ENCODE measurements at places on chromosomes 16 and 17.

DNA sequence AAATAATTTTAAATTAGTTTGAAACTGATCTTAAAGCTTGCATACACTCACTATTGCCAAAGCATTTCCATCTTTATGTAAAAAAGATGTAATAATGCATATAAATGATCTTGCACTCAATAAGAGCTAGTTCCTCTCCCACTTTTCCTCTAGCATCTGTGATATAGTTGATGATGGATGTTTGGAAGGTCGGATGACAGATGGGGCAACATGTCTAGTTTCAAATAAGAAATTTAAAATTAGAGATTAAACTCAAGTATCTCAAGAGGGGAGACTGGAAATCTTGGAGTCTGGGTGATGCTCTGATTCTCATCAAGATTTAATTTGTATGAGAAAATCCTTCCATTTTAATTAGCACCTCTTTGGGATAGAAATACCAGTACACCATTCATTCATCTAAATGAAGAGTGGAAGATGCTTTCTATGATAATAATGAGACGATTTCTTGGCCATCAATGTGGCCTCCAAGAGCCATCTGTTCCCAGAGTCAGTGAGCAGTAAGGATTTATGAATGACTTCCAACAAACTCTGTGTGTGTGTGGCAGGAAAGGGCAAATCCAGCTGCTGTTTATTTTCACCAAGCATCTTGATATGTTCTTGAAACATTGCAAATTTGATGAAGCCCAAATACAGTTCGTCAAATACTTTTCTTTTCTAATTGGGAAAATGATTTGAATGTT, 616.3 kb upstream of the CDH8 start:
- no peak for DNase-seq

GRCh38 chr16:19114359-19115147, 789 bp downstream of the ITPRIPL2 start:
- no peak for DNase-seq

DNA sequence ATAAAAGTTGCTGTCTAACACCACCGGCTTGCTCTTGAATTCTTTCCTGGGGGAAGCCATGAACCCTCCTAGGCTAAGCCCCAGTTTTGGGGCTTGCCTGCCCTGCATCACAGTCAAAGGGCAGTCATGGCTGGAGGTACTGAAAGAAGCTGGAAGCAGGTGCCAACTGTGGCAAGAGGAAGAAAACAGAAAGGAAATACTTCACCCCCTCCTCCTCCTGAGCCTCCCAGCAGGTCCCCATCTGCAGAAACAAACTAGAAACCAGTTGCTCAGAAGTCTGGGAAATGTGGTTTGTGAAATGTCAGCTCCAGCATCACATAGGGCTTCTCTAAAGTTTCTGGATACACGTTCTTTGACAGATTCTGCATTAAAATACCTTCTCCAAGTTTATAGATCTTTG, 150.0 kb upstream of the PSMD7 start:
- DNase-seq, result no peak

DNA sequence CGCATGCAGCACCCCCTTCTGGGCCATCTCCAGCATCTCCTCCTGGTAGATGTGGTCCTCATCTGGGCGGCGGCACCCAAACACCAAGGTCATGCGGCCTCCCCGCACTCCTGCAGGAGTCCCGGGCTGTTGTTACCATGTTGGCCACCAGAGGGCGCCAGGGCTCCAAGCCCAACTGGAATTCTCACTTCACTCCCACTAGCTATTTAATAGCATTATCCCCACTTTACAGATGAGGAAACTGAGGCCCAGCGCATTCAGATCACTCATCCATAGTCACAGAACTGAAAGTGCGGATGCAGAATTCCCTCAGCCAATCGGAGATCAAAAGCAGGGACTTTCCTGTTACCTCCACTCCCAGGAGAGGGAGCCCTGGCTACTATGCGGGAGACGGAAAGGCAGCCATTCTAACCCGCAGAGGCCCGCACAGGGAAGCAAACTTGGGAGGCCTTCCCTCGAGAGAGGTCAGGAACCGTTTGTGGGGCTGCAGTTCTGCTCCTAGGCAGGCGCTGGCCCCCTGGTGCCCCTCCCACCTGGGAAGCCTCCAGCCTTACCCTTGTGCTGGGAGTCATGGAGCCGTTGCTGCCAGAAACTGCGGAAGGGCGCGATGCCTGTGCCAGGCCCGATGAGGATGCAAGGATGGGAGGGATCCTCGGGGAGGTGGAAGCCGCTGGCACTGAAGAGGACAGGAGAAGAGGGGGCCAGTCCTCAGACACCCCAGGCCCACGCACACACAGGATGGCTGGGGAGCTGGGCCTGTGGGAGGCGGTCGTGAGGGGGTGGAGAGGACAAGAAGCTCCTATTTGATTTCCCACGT, 40.1 kb downstream of the NOS2 start:
- DNase-seq, result peak; percentile 43

- DNase-seq, result peak; percentile 46
These were observed 34.7 kb downstream of the SBK1 start for GRCh38 chr16:28326881-28327610.

- DNase-seq, result no peak
These were observed 445 bp upstream of the CACNG5 start for GRCh38 chr17:66834426-66834918.

DNA sequence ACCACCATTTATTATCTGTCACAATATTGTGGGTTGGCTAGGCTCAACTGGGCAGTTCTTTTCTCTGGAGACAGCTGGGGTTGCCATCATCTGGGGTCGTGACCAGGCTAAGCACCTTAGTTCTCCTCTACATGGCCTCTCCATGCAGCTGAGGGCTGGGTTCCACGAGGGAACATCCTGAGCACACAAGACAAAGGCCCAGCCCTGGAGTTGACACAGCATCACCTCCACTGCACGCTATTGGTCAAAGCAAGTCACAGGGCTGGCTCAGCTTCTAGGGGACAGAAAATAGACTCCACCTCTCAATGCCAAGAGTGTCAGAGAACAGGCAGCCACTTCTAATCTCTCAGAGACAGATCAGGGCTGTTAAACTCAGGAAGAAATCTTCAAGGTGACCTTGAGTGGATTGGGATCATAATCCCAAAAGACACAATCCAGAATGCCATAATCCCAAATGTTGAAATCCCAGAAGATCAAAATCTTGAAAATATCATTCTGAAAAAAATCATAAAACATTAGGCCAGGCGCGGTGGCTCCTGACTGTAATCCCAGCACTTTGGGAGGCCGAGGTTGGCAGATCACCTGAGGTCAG, 13.0 kb upstream of the USP10 start:
- no peak for DNase-seq

- no peak for DNase-seq
These were observed 60.9 kb upstream of the ZNF750 start for GRCh38 chr17:82900741-82901140.

GRCh38 chr17:80257716-80258213, 2.9 kb upstream of the RNF213 start:
- no peak for DNase-seq

DNA sequence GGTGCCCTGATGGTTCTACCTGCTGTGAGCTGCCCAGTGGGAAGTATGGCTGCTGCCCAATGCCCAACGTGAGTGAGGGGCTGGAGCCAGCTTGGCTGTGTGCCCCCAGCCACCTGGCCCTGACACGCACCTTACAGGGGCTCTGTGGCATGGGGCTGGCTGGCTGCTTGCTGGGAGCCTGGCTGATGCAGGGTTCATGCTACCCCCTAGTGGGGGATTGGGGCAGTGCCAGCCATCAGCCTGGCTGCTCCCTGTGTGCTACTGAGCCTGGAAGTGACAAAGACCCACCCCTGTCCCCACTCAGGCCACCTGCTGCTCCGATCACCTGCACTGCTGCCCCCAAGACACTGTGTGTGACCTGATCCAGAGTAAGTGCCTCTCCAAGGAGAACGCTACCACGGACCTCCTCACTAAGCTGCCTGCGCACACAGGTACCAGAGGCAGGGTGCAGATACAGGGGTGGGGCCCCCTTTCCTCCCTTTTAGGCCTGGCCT, 5.7 kb downstream of the GRN start:
- peak; percentile 66 for DNase-seq

DNA sequence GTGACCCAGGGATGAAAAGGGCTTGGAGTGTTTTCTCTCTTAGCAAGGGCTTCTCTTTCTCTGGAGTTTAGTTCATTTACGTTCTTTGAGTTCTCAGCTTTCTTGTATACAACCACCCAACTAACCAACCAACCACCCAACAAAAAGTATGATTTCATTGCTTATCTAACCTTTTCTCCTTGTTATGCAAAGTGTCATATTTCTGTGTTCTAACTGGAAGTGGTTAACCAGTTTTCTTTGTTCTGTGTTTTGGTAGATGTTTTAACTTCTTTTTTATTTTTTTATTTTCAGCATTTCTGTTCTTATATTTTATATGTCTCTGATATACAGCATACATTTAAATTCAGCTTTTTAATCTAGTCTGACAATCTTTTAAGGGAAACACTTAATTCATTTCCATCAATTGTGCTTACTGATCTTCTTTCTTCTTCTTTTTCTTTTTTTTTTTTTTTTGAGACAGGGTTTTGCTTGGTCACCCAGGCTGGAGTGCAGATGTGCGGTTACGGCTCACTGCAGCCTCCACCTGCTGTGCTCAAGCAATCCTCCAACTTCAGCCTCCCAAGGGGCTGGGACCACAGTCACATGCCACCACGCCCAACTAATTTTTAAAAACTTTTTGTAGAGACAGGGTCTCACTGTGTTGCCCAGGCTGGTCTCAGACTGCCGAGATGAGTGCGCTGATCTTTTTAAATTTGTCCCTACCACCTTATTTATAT, 29.6 kb downstream of the NLK start:
- DNase-seq, result no peak

- peak; percentile 48 for DNase-seq
These were observed 192.4 kb upstream of the GSE1 start for GRCh38 chr16:85420501-85421337.

GRCh38 chr17:14621826-14622614, 321.1 kb downstream of the HS3ST3B1 start:
- DNase-seq, result no peak

- DNase-seq, result no peak
These were observed 16.1 kb downstream of the GDE1 start for GRCh38 chr16:19505600-19506303.

DNA sequence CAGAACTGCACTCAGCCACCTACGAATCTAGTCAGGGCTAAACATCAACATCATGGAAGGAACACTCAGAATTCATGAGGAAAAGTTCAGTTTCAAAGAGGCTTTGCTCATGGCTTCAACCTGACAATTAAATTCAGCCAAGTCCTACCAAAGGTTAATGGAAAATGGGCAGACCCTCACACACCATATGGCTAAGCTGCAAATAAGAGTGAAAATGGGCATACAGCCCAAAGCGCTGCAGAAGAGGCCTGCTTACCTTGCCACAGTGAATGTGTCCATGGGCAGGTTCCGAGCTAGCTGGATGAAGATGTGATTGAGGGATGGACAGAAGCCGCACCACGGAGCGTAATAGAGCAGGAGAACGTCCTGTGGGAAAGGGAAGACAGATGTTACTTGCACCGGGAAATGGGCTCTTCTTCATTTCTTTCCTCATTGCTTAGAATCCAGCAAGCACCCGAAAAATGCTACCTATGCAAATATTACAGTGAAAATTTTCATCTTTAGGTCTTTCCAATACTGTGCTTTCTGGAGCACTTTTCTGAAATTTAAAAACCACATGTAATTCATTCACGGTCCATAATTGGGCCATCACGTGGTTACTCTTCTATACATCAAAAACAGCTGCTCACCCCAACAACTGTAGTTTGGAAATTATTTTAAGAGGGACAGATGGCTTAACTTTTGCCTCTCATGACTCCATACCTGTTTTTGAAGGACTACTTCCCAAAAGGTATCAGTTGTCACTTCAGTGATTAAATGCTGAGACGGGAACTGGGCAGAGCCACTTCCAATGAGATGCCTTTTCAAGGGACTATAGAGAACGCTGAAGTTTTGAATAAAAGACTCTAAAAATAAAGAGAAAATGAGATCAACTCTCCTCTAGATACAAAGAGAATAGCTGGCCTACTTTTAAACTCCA, 19.6 kb downstream of the SNN start:
- DNase-seq, result no peak

DNA sequence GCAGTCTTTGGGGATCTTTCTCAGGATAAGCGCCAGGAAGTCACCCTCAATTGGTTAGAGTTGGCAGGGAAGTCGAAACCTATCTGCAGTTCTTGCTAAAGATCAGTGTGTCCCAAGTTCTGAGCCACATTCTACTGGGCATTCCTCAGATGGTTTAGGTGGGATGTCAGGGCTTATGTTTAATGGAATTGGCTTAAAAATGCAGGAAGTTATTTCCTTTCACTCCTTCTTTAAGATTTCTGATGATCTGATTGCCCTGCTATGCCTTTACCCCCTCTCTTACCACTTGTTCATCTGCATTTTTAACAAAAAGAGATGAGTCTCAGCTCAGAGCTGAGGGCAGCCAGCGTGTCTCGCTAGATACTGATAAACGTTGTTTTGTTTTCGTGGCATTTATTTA, 30.8 kb downstream of the FOXL1 start:
- DNase-seq, result no peak

DNA sequence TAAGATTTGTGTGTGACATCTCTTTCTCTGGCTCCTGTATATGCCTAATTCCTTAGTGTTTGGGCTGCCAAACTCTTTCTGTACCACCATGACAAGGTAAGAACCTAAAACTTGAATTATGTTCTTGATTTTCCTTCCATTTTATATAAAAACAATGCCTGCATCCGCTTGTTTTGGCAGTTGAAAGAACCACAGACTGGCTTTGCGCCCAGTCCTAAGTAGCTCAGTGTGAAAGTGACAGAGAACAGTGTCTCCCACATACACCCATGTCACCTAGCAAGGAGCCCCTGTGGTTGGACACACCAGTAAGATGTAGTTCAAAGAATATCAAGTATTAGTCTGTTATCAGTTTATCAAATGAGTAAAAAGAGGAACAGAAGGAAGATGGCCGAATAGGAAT, 40.7 kb upstream of the SLC6A2 start:
- no peak for DNase-seq

GRCh38 chr16:68328151-68328859, 17.5 kb downstream of the PRMT7 start:
- peak; percentile 73 for DNase-seq

- no peak for DNase-seq
These were observed 25.7 kb upstream of the NXPH3 start for GRCh38 chr17:49549691-49550678.

- peak; percentile 50 for DNase-seq
These were observed 18.8 kb upstream of the ASGR2 start for GRCh38 chr17:7133424-7133823.
